ENCODE measurements at places on chromosomes 3 and 15.

DNA sequence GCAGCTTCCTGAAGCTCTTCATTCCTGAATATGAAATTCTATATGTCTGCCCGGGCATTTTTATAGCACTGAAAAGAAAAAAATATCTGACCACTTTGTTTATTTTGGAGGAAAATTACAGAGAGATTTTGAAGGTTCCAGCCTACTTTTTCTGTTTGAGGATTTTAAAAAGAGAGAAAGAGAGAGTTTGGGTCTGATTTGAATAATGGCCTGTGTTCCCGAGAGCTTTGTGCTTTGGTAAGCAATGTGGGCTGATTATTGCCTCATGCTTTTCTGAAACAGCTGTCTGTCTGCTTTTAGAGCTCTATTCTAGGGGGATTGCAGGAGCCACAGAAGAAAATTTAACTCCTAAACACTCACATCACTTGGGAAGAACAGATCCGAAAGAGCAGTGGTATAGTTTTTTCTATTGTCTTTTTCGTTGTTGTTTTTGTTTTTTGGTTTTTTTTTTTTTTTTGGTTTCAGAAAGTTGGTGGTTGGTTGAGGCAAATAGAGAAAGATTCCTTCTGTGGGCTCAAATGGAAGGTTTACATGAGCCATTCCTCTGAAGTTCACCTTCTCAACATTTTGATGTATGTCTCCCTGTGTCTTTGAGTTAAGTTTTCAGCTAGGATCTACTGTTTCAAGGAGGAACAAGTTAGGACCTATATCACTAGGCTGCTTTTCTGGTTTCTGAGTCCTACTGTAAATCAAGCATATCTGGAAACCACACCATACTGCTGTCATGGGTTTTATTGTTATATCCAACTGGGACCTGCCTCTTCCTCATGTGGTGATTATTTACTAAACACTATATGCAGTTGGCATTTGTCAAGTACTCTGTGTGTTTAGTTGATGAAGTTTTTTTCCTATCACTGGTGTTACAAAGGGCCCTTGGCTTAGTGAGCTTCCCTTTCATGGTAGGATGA, 178.9 kb downstream of the KCNMB2 start:
- peak; percentile 31 for DNase-seq

DNA sequence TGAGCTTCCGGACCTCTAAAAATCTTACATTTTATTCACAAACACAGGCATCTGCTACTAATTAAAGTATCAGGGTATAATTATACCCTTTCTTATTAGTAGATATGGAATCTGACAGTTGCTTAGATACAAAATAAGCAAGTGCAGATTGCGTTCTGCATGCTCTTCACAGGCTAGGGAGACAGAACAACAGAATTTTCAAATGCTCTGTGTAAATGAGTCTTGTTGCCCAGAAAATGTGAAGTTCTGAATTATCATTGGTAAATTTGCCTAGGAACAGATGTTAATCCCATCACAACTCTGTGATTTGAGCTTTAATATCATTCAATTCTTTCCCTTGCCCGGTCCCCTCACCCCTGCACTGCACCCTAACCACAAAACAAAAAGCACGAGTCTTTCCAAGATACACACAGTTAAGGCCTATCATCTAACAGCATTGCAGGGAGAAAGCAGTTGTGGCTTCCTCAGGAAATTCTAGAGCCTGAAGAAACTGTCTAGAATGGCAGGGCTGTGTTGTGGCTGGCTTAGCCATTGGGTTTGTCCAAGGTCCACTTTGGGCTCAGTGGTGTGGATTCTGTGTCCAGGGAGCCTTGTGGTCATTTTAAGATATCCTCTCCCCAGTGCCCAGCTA, 119.8 kb downstream of the PDCD6IP start:
- DNase-seq, result peak; percentile 6

DNA sequence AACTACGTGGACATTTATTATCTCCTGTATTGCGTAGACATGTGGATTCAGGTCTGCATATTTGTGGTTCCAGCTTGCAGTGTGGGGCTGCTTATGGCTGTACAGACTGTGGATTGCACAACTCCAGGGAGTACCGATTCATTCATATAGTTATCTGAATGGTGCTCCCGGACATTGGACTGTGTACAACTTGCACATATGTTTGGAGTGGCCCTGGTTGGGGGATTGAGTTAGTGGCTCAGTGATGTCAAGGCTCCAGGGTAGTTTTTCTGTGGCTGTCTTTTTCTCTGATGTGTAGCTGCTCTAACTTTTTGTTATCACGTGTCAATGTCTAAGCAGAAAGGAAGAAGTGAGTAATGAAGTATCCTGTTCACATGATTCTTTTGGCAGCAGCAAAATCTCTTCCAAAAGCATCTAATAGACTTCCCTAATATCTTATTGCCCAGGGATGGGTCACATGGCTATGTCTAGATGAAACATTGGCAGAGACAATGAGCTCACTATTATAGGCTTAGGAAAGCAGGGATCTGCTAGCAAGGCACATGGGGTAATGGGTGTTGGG, 15.8 kb downstream of the ST3GAL6 start:
- DNase-seq, result peak; percentile 72

- DNase-seq, result no peak
These were observed 269.1 kb downstream of the RAP2B start for GRCh38 chr3:153431076-153431475.

Measured in fibroblast of skin of back (primary cell).